K562 (cell line): ENCODE measurements at places on chromosomes 4 and X. TPM values are rescaled to one million over a fixed set of nuclear protein-coding genes. Genes with fewer than 3 reads are reported as not detected.

GRCh38 chr4:17356926-17357325 is 155.0 kb downstream of the QDPR start:
- no peak for DNase-seq

NPNT gene
- total RNA-seq: 0.20 and 0.22 TPM in 2 replicates

PDE5A gene
- 0.29 and 0.49 TPM in 2 replicates for total RNA-seq

DNA sequence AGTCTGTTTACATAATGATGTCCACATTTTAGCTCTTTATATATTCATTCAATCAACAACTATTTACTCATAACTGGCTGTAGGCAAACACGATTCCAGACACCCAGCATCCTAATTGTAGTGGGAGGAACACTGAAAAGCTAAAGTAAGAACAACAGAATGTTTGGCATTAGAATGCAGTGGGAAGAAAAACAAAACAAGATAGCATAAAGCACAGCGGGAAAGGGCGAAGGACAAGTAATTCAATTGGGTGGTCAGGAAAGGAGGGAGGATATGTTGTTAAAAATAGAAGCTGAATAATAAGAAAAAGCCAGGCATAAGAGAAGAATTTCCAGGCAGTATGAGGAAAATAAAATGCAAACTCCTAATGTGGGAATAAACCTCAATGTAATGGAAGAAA is 189.5 kb upstream of the FAT4 start:
- no peak for DNase-seq

DNA sequence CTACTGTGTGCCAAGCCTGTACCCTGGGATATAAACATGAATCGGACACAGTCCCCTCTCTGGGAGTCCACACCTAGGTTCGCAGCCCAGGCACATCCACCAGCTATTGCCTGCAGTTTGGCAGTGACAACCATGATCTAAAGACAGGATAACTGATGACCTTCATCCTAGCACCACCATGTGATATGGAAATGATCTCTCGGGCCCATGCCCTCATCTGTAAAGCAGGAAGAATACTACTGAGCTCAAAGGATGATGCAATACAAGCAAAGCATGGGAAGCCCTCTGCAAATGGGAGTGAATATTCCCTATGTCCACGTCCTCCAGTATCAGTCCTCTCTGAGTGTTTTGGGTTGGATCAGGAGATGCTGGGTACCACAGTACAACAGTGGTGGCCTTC is 80.9 kb upstream of the MSX1 start:
- no peak for DNase-seq

CT83 gene
- not detected in 2 replicates for total RNA-seq

DNA sequence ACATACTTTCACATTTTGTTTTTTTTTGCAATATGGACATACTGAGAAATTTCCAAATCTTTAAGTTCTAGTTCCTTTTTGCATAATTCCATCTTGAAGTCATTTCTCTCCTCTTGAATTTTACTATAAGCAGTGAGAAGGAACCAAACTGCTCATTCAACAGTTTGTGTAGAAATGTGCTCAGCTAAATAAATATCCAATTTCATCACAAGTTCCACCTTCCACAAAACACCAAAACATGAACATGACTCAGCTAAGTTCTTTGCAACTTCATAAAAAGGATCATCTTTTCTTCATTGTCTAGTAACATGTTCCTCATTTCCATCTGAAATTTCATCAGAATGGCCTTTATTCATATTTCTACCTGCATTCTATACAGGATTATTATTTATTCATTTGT is 77.3 kb upstream of the FGF13 start:
- DNase-seq: no peak

DNA sequence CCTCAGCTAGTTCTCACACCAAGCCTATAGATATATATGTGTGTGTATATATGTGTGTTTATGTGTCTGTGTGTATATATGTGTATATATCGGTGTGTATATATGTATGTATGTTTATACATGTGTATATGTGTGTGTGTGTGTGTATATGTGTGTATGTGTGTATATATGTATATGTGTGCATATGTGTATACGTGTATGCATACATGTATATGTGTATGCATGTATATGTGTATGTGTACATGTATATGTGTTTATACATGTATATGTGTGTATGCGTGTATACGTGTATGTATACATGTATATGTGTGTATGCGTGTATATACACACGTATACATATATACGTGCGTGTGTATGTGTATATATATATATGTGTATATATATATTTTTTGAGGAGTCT is 18.3 kb downstream of the GTPBP6 start:
- no peak for DNase-seq

DNA sequence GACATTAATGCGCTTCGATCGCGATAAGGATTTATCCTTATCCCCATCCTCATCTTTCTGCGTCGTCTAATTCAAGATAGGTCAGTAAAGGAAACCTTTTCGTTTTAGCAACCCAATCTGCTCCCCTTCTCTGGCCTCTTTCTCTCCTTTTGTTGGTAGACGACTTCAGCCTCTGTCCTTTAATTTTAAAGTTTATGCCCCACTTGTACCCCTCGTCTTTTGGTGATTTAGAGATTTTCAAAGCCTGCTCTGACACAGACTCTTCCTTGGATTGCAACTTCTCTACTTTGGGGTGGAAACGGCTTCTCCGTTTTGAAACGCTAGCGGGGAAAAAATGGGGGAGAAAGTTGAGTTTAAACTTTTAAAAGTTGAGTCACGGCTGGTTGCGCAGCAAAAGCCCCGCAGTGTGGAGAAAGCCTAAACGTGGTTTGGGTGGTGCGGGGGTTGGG is 528 bp upstream of the FGF2 start:
- DNase-seq: no peak

DNA sequence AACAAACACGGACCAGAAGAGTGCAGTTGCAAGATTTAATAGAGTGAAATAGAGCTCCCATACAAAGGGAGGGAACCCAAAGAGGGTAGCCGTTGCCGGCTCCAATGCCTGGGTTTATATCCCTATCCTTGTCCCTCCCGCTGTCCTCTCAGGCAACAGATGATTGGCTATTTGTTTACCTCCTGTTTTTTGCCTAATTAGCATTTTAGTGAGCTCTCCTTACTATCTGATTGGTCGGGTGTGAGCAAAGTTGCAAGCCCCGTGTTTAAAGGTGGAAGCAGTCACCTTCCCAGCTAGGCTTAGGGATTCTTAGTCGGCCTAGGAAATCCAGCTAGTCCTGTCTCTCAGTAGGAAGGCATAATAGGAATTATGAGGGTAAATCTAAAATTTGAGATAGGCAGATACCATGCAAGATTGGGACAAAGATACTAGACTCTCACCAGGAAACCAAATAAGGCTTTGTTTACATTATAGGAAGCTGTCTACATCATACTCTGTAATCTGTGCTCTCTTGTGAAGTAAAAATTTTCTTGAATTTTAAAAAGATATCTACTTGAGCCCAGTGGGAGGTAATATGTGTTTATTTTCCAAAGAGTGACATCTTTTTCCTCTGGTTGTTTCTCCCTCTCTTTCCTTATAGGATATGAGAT is 65.9 kb downstream of the ATP10D start:
- no peak for DNase-seq

- DNase-seq: no peak
Measured at GRCh38 chr4:109764376-109764775, 34.5 kb upstream of the PLA2G12A start.

GRCh38 chrX:1391370-1391706 is 575 bp downstream of the SLC25A6 start:
- DNase-seq: peak; percentile 77

CFAP99 gene
- 0.18 and 0.22 TPM in 2 replicates for total RNA-seq

FGFR3 gene
- total RNA-seq: 47.8 and 60.4 TPM in 2 replicates

ADGRG4 gene
- not detected in 2 replicates for total RNA-seq
